Hematopoietic multipotent progenitor cell (in vitro differentiated cells): ENCODE measurements at places on chromosomes 6 and 20. TPM values are rescaled to one million over a fixed set of nuclear protein-coding genes. Genes with fewer than 3 reads are reported as not detected.

DNA sequence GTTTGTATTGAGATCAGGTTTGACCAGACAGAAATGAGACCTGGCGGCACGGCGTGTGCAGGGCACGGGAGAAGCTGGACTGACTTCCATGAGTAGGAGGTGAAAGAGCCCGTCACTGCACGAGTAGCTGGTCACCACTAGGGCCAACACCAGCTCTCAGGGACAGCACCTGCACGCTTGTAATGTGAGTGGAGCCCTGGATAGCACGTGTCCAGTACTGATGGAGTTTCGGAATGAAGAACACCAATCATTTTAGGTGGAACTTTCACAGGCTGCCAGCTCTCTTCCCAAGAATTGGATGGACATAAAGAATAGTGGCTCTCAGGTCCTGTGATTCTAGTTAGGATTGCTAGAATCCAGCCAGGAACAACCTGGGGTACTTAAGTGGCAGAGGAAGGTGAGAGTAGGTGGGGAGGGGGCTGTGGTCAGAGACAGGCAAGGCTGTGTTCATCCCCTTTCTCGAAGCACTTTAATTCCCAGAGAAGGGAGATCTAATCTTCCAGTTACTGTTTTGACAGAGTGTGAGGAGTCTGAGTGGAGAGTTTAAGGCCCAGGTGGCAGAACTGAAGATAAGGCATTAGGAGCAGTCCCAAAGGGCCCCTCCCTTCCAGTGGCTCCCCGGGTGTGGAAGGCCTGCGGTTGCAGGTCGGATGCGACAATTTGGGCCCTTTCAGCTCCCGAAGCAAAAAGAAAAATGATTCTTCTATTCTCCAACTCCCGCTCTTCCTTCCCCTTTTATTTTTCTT is 314.8 kb downstream of the QKI start:
- DNase-seq = no peak

MACROD2 gene
- total RNA-seq = 0.81 TPM

CLIC1 gene
- 794 TPM for total RNA-seq

CST1 gene
- total RNA-seq = not detected

- DNase-seq = no peak
Observed at GRCh38 chr6:389622-390021, 1.9 kb upstream of the IRF4 start.

- DNase-seq = no peak
Observed at GRCh38 chr6:15581751-15582150, 81.1 kb downstream of the DTNBP1 start.

MCCD1 gene
- total RNA-seq = not detected

LRRC73 gene
- 0.27 TPM for total RNA-seq

GRCh38 chr6:22727710-22728109 is 158.3 kb downstream of the HDGFL1 start:
- no peak for DNase-seq

- no peak for DNase-seq
Observed at GRCh38 chr6:68196645-68197044, 438.4 kb upstream of the ADGRB3 start.

RGL2 gene
- total RNA-seq = 35.5 TPM

TGM2 gene
- total RNA-seq = 1.9 TPM

DNA sequence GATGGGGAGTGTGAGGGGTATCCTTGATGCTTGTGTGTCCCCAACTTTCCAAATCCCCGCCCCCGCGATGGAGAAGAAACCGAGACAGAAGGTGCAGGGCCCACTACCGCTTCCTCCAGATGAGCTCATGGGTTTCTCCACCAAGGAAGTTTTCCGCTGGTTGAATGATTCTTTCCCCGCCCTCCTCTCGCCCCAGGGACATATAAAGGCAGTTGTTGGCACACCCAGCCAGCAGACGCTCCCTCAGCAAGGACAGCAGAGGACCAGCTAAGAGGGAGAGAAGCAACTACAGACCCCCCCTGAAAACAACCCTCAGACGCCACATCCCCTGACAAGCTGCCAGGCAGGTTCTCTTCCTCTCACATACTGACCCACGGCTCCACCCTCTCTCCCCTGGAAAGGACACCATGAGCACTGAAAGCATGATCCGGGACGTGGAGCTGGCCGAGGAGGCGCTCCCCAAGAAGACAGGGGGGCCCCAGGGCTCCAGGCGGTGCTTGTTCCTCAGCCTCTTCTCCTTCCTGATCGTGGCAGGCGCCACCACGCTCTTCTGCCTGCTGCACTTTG is at the start of gene TNF:
TSS of gene TNF (plus strand) at position 231 of the 567 bp plus-strand sequence. CDS start at position 408, 177 bp downstream.
- DNase-seq = no peak

TREM1 gene
- total RNA-seq = 0.54 TPM

SERPINB1 gene
- 324 TPM for total RNA-seq

GRCh38 chr6:116697480-116697879 is 16.5 kb downstream of the KPNA5 start:
- peak; percentile 32 for DNase-seq

DNA sequence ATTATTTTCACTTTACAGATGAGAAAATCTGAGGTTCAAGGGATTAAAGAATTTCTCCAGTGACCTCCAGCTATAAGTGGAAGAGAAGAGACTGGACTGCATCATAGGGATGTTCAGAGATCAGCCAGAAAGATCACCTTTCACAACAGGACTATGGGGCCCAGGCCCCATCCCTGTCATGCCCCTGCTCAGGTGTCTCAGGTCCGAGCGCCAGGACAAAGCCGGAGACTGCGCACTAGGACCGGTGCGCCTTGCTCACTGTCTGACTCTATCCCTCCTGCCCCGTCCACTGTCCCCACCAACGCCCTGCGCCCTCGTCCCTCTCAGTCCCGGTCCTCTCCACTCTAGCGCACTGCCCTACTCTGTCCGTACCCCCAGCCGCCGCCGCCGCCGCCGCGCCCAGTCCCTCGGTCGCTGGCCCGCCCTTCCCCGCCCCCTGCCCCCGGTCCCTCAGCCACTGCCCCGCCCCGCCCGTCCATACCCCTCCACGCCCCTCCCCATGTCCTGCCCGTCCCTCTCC is 521 bp upstream of the RAD21L1 start:
- DNase-seq = no peak

GRCh38 chr6:112245511-112246203 is 8.7 kb downstream of the LAMA4 start:
- no peak for DNase-seq

NOTCH4 gene
- total RNA-seq = 3.5 TPM

GRCh38 chr6:161111261-161111660 is 119.7 kb downstream of the MAP3K4 start:
- DNase-seq = no peak

GRCh38 chr20:17859002-17859615 is 109.5 kb downstream of the SNX5 start:
- DNase-seq = no peak

DNA sequence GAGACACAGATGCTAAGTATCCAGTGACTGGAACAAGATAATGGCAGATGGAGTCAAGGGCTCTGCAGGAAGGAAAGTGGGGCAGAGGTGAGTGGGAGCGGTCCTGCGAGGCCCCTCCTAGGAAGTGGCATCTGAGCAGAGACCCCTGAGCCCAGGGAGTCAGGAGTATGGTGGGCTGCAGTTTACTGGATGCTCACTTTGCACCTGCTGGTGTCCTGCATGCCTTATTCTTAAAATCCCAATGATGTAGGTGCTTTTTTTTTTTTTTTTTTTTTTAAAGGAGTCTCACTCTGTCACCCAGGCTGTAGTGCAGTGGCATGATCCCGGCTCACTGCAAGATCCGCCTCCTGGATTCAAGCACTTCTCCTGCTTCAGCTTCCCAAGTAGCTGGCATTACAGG is 5.6 kb downstream of the CEBPB start:
- DNase-seq = no peak

PIGT gene
- total RNA-seq = 116 TPM

GRCh38 chr20:1403624-1404023 is 10.8 kb upstream of the FKBP1A start:
- DNase-seq = no peak

DNA sequence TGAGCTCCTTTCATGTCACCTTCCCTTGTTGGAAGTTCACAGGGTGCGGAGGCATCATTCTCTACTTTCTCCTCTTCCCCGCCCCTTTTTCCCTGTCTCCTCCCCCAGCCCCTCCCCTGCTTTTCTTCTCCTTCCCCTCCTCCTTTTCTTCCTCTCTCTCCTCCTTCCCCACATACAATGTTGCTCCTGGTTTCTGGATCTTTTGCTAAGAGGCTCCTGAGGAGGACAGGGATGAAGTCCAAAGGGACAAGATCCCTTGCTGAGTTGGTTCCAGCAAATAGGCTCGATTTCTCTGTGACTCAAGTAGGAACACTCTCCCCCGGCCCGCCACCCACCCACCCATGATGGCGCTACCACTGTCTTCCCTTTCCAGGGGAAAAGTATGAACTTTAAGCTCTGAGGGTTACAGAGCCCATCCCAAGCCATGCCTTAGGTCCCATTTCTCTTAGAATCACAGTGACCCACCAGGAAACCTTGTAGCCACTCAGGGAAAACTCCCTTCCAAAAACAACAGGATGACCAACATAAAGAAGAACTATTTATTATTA is 852 bp upstream of the TFEB start:
- DNase-seq = no peak

MAK gene
- 0.27 TPM for total RNA-seq

- no peak for DNase-seq
Observed at GRCh38 chr6:42349753-42350511, 101.8 kb downstream of the TRERF1 start.

C6orf141 gene
- total RNA-seq = 1.3 TPM

GRCh38 chr6:80223743-80224212 is 117.3 kb downstream of the BCKDHB start:
- DNase-seq = no peak

GRCh38 chr20:51272401-51272800 is 249.5 kb upstream of the KCNG1 start:
- no peak for DNase-seq

DNA sequence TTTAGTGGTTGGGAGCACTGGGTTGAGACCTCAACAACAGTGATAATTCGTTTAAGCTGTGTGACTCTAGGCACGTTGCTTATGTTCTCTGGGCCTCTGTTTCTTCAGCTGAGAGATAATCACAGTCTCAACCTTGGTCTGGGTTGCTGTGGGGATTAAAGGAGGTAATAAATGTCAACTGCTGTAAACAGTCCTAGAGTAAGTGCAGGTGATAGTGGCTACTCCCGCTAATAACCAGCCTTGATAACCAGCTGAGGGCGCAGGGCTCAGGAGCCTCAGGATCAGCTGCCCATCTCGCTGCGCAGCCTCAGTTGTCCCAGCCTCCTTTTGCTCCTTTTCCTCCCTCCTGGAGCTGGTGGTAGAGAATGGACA is 58.0 kb downstream of the JARID2 start:
- DNase-seq = no peak

DNA sequence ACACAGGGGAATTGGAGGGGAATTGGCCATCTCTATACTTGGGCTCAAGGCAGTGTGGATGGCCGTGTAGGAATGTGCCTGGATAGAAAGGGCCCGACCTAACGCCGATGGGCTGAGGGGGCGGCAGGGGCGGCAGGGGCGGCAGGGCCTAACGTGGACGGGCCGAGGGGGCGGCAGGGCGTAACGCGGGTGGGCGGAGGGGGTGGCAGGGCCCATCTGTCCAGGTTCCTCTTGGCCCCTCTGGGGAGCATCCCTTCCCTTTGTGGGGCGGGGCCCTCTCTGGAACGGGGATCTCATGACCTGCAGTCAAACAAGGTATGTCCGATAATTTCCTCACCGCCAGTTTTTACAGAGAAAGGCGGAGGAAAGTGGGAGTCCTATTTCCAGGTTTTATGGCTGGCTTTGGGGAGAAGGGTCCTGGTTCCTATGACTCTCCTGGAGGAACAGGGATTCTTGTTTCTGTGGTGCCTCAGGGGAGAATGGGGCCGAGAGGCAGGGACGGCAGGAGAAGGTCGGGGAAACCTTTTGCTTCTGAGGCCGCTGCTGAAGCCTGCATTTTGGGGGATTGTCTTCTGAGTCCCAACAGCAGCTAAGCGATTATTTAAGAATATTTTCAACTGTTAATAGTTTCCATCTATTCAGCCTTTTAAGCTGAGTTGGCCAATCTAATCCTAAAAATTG is 100.8 kb upstream of the FRMD1 start:
- DNase-seq = no peak

- DNase-seq = no peak
Observed at GRCh38 chr6:52143551-52143950, 42.6 kb upstream of the IL17A start.

GRCh38 chr20:48850977-48851299 is 23.1 kb upstream of the PREX1 start:
- no peak for DNase-seq

GRCh38 chr20:16260911-16261310 is 312.3 kb downstream of the KIF16B start:
- no peak for DNase-seq

DNA sequence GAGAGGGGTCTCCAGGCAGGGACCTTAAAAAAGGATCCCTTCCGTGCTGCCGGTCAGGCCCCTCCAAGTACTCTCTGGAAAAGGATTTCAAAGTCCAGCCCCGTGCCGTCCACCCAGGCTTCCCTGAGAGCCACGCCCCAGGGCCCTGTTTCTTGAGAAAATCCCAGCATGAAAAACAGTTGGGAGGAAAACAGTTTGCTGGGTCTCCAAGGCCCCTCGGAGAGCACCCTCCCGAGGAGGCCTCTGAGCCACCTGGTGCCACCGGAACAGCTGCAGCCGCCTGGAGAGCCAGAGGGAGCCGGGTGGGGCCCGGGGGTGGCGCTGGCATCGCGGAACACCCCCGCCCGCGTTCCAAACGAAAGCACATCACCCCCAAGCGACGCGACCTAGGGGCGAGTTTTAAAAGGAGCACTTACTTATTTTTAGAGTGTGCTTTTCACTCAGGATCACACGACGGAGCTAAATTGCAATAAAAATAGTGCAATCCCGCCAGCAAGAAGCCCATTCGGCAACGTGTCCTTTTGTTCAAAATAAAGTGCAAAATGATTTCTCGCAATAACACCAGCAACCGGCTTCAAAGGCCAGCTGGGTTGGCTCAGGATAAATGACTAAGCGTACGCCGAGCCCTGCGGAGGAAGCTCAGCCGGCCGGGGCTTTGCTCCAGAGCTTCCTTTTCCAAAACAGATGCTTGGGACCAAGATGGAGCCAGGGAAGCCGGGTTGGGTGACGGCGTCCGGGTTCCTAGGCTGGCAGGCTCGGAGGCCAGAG is 64.2 kb downstream of the YTHDF1 start:
- no peak for DNase-seq

ECT2L gene
- not detected for total RNA-seq

GRCh38 chr20:23092384-23092756 is 6.2 kb upstream of the CD93 start:
- no peak for DNase-seq

- DNase-seq = no peak
Observed at GRCh38 chr6:81362246-81362645, 390.2 kb downstream of the TENT5A start.

PAX1 gene
- total RNA-seq = under 0.01 TPM

CDSN gene
- under 0.01 TPM for total RNA-seq
